Activated CD4-positive, alpha-beta memory T cell treated with anti-CD3 and anti-CD28 coated beads, Interleukin-2, amount 10 ng/mL, durations not matched to agents 7 days and 5 days (primary cell): ENCODE measurements at places on chromosomes 2 and 18. TPM values are rescaled to one million over a fixed set of nuclear protein-coding genes. Genes with fewer than 3 reads are reported as not detected.

DNA sequence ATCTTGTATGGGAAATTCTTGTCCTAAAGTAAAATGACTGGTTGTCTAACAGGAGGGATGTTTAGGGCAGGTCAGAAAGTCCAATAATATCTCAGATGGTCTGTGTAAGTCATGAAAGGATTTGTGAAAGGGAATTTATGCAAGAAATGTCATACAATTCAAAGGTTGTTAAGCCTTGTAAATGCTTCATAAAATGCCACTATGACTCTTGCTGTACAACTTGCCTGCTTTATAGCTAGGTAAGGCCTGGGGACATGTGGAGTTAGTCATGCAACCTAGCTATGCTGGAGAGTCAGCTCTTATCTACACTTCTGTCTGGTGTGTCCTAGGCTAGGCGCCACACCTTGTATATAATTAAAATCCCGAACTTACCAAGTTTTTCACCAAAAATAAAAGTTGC, 36.9 kb upstream of the VWA3B start:
- H3K4me1 ChIP-seq, result no peaks in the 10 kb centered on the region
- H3K4me3 ChIP-seq, result no peak overlapping the region
- peaks cover 3% of the 10 kb centered on the region for H3K27me3 ChIP-seq
- no peak overlapping the region for H3K27ac ChIP-seq
- H3K36me3 ChIP-seq, result no peaks in the 10 kb centered on the region

The DOK6 gene
- not detected for total RNA-seq

The RSAD2 gene
- 120 TPM for total RNA-seq

The LAMA1 gene
- not detected for total RNA-seq

The MROH2A gene
- total RNA-seq, result not detected
